Activated naive CD4-positive, alpha-beta T cell (primary cell): ENCODE measurements at places on chromosomes 3 and 15.

DNA sequence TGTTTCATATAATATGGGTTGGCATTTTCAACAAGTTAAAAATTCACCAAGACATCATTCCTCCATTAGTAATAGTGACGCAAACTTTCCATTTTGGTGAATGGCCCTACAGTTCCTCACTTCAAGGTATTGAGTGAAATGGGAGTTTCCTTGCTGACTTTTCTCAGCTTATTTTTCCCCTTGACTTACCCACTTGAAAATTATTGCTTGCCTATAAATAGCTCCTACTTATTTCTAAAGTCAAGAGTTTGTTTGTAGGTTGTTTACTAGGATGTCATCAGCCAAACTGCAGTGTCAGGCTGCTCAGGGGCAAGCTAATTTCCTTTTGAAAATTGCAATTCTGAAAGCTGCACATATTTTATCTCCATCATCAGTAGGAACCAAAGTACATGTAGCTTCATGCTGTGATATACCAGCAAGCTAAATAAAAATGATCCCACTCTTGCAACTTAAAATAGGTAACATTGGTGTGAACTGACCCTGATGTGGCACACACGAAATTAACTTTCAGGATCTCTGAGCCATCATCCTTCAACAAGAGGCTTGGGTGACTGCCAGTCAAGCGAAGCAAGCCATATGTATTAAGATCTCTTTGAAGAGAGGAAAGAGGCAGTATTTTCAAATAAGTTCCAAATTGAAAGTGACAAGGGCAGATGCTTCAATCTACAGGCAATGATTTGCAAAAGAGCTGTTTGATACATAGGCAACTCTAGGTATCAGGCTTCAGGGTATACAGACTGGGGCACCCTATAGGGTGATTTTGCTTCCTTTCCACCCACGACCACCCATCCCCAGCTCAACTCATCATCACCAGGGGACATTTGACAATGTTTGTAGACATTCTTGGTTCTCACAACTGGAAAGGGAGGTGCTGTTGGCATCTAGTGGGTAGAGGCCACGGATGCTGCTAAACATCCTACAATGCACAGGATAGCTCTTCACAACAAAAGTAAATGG, 66.8 kb upstream of the RASGRP1 start:
- no peak for DNase-seq

DNA sequence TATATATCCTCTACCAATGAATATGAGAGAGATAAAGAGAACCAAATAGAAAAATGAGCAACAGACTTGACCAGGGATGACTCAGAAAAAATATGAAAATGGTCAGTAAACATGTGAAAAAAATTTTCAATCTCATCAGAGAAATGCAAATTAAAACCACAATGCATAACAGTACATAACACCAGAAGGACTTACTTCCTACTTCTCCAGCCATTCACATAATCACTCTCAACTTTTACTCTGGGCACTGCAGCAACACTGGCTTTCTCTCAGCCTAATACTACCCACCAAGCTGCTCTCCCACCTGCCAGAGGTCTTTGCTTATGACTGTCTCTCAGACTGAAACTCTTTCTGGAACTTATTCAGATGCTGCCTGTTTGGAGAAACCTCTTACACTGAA, 49.4 kb downstream of the DPH6 start:
- no peak for DNase-seq

- no peak for DNase-seq
Observed at GRCh38 chr15:67248011-67248505, 6.4 kb downstream of the AAGAB start.

DNA sequence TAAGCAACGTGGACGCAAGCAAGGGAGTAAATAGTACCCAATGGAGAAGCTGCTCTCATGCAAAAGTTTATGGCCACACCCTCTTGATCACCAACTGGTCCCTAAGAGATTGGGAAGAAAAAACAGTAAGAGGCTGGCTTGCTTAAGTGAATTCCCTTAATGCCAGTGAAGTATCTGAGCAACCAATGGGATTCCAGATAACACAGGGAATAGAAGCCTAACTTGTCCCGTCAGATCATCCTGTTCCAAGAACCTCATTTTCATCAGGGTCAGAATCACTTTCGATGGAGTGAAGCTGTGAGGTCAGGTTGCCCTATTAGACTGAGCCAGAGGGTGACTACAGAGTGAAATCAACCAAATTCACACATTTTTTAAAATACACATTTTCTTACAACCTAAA, 104.3 kb downstream of the CD47 start:
- no peak for DNase-seq

- no peak for DNase-seq
Observed at GRCh38 chr3:168157099-168157700, 61.5 kb upstream of the GOLIM4 start.

GRCh38 chr3:31409866-31410265, 122.9 kb upstream of the STT3B start:
- no peak for DNase-seq
